ENCODE measurements at places on chromosomes 1 and 21.

DNA sequence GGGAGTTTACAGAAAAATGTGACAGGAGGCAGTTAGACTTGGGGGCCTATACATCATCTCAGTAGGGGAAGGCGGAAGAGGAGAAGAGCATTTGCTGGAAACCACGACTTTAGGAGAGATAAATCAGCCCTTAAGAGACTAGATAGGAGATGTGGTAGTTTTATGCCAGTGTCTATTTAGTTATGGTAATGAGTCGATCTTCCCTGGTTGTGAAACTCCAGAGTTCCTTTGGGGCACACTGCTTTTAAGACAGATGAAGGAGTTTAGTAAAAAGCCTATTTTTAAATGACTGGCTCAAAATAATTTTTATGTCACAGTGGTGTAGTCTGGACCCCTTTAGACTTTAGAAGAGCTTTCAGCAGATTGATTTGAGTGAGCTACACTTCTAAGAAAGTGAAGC, 7.8 kb downstream of the PGM1 start:
- no peaks in the 10 kb centered on the region for H3K4me1 ChIP-seq
- no peaks in the 10 kb centered on the region for H3K27me3 ChIP-seq
- DNase-seq, result no peak
- no peak overlapping the region for H3K27ac ChIP-seq
- no peak overlapping the region for H3K4me3 ChIP-seq
- no peaks in the 10 kb centered on the region for H3K36me3 ChIP-seq

DNA sequence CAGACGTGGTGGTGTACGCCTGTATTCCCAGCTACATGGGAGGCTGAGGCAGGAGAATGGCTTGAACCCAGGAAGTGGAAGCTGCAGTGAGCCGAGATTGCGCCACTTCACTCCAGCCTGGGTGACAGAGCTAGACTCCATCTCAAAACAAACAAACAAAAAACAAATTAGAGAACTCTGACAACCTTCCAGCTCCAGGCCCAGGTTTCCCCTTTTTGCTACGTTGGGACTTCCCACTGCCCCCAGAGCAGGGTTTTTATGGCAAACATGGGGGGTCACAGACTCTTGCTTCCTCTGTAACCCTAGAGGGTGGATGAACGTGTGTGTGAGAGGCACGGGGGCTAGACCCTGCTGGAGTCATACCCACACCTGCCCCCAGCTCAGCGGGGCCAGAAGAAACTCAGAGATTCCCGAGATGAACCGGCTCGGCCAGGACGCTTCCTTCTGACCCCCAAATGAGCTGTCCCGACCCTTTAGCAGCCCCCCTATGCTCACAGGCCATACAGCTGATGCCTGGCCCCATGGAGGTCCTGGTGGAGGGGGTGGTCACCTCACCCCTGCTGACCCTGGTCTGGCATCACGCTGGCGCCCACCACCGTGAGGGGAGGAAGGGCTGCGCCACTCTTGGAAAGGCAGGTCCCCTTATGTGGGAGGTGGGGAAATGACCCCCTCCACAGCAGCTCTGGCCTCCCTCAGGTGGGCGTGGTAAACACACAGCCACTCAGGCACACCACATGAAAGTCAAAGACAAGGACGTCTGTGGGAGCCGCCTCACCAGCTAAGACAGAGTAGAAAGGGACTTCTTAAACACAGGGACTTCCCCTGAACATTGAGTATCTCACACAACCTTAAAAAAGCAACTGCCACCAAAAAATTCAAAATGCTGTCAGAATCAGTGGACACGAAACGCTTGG, 7.1 kb downstream of the GPR157 start:
- no peak overlapping the region for H3K4me3 ChIP-seq
- H3K4me1 ChIP-seq, result no peaks in the 10 kb centered on the region
- no peaks in the 10 kb centered on the region for H3K27me3 ChIP-seq
- no peaks in the 10 kb centered on the region for H3K36me3 ChIP-seq

- no peak overlapping the region for H3K27ac ChIP-seq
- no peak for DNase-seq
- H3K4me1 ChIP-seq, result no peaks in the 10 kb centered on the region
- no peak overlapping the region for H3K4me3 ChIP-seq
- no peaks in the 10 kb centered on the region for H3K36me3 ChIP-seq
Measured at GRCh38 chr1:207056673-207057072, 3.6 kb downstream of the PFKFB2 start.

GRCh38 chr1:95197616-95198252, 36.3 kb upstream of the RWDD3 start:
- H3K4me1 ChIP-seq, result no peaks in the 10 kb centered on the region
- H3K4me3 ChIP-seq, result no peak overlapping the region
- H3K27me3 ChIP-seq, result no peaks in the 10 kb centered on the region

- DNase-seq, result no peak
- no peaks in the 10 kb centered on the region for H3K36me3 ChIP-seq
- no peak overlapping the region for H3K4me3 ChIP-seq
- H3K4me1 ChIP-seq, result no peaks in the 10 kb centered on the region
Measured at GRCh38 chr1:63868268-63868781, 94.5 kb downstream of the ROR1 start.

GRCh38 chr1:43861337-43861736, 72.3 kb upstream of the ARTN start:
- DNase-seq, result peak; percentile 85
- peaks cover 18% of the 10 kb centered on the region for H3K4me1 ChIP-seq
- H3K27ac ChIP-seq, result no peak overlapping the region
- no peaks in the 10 kb centered on the region for H3K36me3 ChIP-seq
- no peak overlapping the region for H3K4me3 ChIP-seq

DNA sequence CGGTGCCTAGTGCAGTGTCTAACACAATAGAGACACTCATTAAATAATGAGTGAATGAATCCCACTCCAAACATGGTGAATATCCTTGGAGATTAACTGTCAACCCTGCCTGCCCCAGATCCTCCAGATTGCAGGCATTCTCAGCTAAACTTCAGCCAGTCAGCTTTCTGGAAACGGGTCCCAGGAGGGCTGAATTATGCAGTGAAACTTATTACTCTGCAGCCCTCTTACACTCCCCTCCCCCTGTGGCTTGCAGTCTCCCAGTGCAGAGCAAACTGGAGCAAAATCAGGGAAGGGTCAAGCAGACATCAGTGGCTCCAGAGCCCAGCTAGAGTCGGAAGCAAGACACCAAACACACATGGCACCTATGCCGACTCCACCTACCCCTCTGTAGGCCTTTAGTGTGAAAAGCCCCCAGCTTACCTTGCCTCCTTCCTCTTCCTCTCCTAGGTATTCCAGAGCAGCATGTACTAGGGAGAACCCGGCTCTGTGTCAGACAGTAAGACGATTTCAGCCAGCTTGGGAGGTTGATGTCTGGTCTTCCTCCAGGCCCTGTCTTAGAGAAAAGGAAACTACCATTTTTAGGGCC, 6.5 kb upstream of the RGS16 start:
- H3K4me1 ChIP-seq, result peaks cover 2% of the 10 kb centered on the region
- no peaks in the 10 kb centered on the region for H3K36me3 ChIP-seq
- no peak for DNase-seq

- no peaks in the 10 kb centered on the region for H3K27me3 ChIP-seq
- no peak overlapping the region for H3K4me3 ChIP-seq
- no peaks in the 10 kb centered on the region for H3K4me1 ChIP-seq
- no peaks in the 10 kb centered on the region for H3K36me3 ChIP-seq
- H3K27ac ChIP-seq, result no peak overlapping the region
Measured at GRCh38 chr1:92087542-92087941, 7.4 kb downstream of the BTBD8 start.

GRCh38 chr1:158028969-158029368, 35.5 kb downstream of the KIRREL1 start:
- peaks cover 7% of the 10 kb centered on the region for H3K4me1 ChIP-seq
- no peak overlapping the region for H3K4me3 ChIP-seq
- H3K36me3 ChIP-seq, result no peaks in the 10 kb centered on the region

DNA sequence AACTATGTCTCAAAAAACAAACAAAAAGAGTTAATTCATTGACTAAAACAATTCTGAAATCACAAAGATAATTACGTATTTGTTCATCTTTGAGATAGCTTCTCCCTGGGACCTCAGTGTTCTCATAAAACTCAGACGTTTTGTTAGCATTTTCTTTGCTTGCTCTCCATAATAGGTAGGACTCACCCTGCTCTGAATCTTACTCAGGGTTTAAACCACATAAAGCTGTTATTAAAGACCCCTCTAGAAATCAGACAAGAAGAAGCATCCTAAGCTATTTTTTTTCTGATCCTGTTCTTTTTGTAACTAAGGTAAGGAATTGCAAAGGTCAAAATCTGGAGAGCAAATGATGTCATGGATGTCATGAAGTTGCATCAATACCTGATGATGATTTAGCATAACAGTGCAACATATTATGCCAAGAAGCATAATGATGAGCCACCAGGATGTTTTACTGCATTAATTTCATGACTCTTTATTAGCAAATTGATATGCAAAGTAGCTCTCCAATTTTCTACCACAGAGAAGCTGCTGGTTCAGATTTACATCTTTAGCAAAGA, 2.4 kb downstream of the FBXO42 start:
- no peaks in the 10 kb centered on the region for H3K27me3 ChIP-seq
- no peak overlapping the region for H3K4me3 ChIP-seq
- no peaks in the 10 kb centered on the region for H3K36me3 ChIP-seq
- H3K27ac ChIP-seq, result no peak overlapping the region

GRCh38 chr1:166184897-166185296, 18.1 kb upstream of the FAM78B start:
- no peak overlapping the region for H3K27ac ChIP-seq
- peak; percentile 98 for DNase-seq
- no peaks in the 10 kb centered on the region for H3K27me3 ChIP-seq
- H3K4me1 ChIP-seq, result no peaks in the 10 kb centered on the region

GRCh38 chr1:223712850-223713474, 623 bp downstream of the CAPN2 start:
- H3K27ac ChIP-seq, result peak overlapping the region; percentile 94
- H3K36me3 ChIP-seq, result peaks cover 11% of the 10 kb centered on the region
- H3K4me3 ChIP-seq, result peak overlapping the region; percentile 86
- H3K4me1 ChIP-seq, result peaks cover 30% of the 10 kb centered on the region

DNA sequence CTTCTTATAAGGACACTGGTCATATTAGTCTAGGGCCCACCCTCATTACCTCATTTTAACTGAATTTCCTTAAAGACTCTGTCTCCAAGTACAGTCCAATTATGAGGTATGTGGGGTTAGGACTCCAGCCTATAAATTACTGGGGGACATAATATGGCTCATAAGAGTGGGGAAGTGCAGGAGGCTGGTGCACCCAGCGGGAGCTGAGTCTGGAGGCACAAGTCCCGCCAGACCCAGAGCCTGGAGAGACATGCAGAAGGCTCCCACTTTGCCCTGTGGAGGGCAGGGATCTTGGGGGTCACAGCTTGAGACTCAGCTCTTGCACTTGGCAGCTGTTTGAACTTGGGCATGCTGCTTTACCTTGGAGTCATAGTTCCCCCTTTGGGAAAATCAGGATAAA, 250.4 kb downstream of the RHOU start:
- no peaks in the 10 kb centered on the region for H3K36me3 ChIP-seq
- H3K27ac ChIP-seq, result no peak overlapping the region
- H3K27me3 ChIP-seq, result no peaks in the 10 kb centered on the region
- no peak overlapping the region for H3K4me3 ChIP-seq
- no peaks in the 10 kb centered on the region for H3K4me1 ChIP-seq

DNA sequence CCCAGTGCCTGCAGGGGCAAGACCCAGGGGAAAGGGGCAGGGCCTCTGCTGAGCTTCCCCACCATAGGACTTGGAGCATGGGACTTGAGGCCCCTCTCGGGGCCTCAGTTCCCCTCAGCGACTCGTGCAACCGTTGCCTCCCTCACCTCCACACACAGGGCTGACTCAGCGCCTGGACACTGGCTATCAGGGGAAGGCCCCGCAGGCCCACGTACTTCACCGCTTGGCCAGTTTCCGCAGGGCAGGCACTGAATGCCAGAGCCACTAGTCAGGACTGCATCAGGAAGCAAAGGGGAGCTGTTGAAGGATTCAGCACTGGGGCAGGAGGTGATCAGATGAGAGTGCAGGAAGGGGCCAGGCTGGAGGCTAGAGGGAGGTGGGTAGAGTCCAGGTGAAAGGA, 15.5 kb upstream of the FAM131C start:
- DNase-seq, result peak; percentile 51
- H3K4me3 ChIP-seq, result no peak overlapping the region
- peaks cover 3% of the 10 kb centered on the region for H3K27me3 ChIP-seq
- no peaks in the 10 kb centered on the region for H3K36me3 ChIP-seq
- no peak overlapping the region for H3K27ac ChIP-seq
- no peaks in the 10 kb centered on the region for H3K4me1 ChIP-seq

DNA sequence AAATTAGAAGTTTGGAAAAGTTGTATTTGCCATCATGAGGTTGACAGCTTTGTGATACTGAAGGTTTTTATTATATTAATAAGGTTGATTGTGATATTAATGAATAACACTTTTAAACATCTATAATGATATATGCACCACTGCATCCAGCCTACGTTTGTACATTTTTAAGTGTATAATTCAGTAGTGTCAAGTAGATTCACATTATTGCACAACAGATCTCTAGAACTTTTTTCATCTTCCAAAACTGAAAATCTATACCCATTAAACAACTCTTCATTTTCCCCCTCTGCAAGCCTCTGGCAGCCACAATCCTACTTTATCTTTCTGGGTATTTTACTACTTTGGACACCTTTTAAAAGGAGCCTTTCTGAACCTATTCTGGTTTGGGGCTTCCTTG, 37.2 kb upstream of the ZMYM4 start:
- H3K27ac ChIP-seq, result no peak overlapping the region
- no peak overlapping the region for H3K4me3 ChIP-seq
- DNase-seq, result no peak
- H3K27me3 ChIP-seq, result no peaks in the 10 kb centered on the region
- H3K4me1 ChIP-seq, result no peaks in the 10 kb centered on the region
